ENCODE measurements at places on chromosomes 1 and 21.

DNA sequence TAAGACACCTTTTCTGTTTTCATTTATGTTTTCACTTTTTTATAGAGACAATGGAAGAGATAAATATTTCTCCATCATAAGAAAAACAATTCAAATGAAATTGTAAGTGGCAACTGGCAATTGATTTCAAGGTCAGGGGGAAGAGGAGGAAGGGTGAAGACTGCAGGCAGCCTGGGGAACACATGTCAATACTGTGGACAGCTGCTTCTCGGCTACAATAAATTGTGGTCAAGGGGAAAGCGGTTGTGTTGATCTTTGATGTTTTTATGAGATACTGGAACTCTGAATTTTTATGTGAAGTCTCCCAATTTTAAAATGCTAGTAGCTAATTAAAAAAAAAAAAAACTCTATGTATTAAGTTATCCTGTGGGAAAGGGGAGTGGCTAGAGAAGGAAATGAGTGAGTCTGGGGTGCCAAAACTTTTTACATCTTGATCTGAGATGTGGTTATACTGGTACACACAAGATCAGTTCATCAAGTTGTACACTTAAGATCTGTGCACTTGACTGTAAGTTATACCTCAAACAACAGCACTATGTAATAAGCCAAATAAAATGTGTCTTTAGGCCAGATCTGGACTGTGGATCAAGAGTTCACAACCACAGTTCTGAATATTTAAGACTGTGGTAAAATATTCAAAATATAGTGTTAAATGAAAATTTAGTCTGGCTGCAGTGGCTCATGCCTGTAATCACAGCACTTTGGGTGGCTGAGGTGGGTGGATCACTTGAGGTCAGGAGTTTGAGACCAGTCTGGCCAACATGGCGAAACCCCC, 18.0 kb downstream of the SSX2IP start:
- no peak for DNase-seq

- DNase-seq: no peak
Measured at GRCh38 chr1:205246351-205247119, 18.8 kb downstream of the TMCC2 start.

DNA sequence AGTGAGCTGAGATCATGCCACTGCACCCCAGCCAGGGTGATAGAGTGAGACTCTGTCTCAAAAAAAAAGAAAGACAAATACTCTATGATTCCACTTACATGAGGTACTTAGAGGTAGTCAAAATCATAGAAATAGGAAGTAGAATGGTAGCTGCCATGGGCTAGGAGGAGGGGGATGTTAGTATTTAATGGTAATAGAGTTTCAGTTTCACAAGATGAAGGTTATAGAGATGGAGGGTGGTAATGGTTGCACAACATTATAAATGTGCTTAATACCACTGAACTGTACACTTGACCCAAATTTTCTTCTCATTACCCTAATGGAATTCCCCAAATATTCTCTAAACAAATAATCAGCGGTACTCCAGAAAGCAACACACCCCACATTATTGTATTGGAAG, 12.8 kb downstream of the EIF2B3 start:
- no peak for DNase-seq

DNA sequence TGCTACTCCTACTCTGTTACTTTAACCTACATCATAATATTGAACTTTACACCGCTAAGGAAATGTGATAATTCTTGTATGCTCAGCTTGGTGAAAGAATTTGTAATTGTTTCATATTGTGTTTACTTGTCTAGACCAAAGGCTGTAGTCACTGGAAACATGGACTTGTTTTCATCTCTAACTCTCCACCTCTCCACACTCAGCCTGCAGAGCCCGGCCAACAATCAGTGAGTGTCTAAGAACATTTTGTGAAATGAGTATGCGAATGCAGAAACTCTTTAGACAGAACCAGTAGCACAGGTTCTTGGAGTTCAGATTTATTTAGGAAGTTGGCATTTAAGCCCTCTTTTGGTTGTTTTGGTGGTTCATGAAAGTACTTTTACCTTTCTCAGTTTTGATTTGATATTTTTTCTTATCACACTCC, 3.2 kb upstream of the RWDD3 start:
- no peak for DNase-seq

- DNase-seq: no peak
Measured at GRCh38 chr1:104932949-104933679, 1183.4 kb downstream of the AMY1C start.

- DNase-seq: no peak
Measured at GRCh38 chr1:1441002-1441888, 5.8 kb downstream of the VWA1 start.

- DNase-seq: no peak
Measured at GRCh38 chr1:91161166-91161565, 139.3 kb upstream of the ZNF644 start.

- no peak for DNase-seq
Measured at GRCh38 chr1:245690946-245691541, 536.3 kb downstream of the KIF26B start.

DNA sequence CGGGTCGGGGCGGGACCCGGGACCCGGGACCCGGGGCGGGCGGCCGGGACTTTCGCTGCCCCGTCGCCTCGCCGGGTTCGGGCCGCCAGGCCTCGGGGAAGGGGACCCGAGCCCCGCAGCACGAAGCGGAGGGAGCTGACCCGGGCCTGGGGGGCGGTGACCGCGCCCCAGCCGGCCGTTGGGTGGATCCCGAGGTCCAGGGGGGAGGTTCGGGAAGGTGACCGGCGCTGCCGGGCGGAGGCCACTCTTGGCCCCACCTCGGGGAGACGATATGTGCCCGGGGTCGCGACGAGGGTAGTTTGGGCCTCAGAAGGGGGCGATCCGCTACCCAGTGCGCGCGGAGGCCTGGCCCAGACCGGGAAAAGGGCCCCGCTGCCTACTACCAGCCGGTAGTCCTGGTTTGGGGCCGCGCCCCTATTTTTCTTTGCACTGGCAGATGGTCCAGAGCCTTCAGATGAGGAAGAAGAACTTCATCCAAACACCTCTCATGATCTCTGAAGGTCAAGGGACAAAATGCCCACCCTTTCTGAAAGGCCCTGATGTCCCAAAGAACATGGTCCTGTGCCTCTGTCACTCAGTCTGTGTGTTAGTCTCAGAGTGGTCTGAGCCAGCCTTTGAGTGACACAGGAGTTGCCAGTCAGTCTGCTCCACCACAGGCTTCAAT, 766 bp downstream of the AGO4 start:
- DNase-seq: no peak

- no peak for DNase-seq
Measured at GRCh38 chr1:198647055-198647454, 8.2 kb downstream of the PTPRC start.

GRCh38 chr1:226181996-226182714, 4.4 kb downstream of the ACBD3 start:
- no peak for DNase-seq

DNA sequence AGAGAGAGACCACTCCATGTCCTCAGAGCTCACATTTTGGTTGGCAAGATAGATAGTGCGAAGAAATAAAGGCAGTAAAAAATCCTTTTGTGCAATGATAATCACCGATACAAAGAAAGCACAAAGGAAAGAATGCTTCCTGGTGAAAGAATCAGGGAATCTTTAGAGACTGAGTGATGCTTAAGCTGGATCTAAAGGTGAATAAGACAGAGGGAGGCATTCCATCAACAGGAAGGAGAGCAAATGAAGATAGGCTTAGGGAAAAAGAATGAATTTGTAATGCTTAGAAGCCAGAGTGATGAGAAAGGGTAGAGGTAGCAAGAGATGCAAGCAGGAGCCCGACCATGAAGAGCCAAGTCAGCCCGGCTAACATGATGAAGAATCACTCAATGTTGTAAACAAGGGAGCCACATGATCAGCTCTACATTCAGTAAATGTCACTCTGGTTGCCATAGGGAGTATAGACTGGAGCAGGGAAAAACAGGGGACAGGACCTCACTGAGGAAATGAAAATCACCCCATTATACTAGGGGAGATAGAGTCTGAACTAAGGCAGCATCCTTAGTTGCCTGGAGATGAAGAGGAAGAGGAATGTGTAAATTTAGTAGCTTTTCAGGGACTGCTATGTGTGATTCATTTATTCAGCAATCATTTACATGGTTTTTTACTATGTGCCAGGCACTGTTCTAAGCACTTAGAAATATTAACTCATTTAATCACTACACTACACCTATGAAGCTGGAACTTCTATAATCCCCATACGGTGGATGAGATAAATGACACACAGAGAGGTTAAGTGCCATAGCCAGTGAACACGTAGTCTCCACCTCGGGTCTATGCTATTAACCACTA, 402.6 kb upstream of the NFIA start:
- DNase-seq: no peak

DNA sequence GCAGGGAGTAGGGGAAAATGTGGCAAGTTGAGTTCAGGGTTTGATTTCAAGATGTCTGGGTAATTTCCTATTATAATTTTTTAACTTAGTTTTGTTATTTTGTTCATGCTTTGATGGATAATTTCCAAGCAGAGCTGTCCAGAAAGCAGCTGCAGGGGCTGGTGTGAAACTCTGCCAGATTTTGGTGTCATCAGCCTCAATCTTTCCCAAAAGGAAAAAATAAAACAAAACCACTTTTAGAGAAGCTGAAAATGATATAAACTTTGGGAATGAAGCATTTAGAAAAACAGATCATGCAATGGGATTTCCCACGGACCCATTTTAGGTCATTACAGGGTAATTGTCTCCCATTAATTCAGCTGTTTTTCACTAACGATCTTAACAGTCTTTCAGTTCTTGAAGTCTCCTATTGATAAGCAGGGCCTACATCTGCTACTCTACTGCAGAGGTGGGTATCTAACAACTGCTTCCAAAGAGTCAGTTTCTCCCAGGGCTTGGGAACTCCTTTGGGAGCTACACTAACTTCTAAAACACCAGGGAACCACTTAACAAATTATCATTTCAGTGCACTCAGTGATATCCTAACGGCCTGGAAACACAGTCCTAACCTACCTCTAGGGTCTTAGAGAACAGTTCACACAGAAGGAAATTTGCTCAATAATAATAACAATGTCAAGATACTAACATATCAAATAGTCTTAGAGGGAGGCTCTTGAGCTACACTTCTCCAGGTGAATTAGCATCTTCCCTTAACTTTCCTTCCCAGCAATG, 12.3 kb downstream of the ZNF436 start:
- DNase-seq: no peak

DNA sequence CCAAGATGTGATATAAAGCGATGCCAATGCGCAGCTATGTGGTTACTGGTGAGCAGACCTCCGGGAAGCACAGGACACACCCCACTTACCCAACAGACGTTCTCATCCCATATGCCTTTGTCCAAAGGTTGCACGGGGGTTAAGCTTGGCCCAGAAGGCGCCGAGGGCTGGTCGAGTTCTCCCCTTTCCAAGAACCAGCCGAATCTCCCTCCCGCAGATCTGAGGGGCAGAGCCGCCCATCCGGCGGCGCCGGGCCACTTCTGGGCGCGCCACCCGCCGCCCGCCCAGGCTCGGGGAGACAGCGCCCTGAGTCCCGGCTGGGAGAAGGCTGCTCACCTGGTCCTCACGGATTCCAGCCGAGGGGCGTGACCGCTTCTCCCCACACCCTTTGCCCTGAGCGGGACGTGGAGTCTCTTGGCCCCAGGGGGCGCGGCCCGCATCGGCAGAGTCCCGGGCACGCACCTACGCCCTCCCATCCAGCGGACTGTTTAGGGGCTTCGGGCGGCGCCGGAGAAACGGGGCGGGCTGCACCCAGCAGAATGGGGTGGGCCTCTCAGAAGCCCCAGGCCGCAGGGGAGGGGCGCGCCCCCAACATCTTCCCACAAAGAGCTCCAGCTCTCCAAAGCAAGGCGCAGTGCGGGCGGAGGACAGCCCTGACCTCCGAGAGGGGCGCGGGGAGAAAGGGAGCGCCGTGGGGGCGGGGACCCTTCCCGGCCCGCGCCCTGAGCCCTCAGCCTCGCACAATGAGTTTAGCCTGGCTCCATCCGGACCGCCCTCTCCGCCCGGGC, 615 bp downstream of the GPR161 start:
- no peak for DNase-seq

DNA sequence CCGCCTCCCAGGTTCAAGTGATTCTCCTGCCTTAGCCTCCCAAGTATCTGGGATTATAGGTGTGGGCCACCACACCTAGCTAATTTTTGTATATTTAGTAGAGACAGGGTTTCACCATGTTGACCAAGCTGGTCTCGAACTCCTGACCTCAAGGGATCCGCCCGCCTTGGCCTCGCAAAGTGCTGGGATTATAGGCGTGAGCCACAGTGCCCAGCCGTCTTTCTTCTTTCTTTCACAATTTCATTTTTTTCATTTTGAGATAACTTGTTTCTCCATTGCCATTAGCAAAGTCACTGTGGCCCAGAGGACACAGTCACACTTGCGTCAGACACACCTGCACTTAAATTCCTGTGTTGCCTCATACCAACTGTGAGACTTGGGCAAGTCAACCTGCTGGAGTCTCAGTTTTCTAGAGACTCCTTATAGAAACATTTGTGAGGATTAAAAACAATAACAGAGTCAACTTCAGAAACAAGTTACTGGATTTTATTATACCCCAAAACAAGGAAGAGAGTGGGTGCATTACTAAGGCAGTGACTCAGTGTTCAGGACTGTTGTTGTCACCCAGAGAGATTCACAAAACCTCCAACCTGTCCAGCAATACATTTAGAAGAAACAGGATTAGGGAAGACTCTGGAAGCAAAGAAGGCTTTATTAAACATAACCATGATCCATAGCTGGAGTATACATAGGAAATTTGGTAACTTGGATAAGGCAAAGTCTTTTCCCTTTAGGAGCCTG, 2.6 kb downstream of the TEDDM1 start:
- no peak for DNase-seq

DNA sequence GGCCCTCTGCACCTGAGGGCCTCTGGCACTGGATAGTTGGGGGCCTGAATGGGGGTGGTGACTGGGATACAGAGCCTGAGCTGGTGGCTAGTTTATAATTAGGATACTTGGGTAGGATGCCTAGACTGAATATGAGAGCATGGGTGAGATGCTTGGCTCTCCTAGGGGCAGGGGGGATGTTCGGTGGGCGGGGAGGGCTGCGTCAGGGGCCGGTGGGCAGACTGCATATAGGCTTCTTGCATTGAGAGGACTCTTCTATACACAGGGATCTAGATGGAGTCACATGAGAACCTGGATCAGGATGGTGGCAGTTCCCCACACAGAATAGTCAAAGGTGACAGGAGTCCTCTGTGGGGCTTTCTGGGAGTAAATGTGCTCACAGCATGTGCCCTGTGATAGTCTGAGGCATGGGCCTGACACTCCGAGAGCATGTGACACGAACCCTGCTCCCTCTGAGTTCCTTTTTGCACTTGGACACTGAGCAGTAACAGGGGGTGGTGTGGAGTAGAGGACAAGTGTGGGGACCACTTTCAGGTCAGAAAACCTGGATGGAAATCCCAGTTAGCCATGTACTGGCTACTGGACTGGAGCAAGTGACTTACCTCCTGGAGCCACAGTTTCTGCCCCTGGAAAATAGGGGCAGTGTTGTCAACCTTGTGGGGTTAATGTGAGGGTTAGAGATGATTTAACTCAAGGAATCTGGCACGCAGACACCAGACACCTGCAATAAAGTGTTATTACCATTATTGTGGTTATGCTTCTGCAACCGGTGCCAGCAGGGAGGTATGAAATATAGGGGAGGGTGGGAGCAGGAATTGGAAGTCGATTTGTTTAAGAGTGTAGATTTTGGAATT, 2.2 kb downstream of the MAP7D1 start:
- DNase-seq: no peak

Measured in omental fat pad (tissue), 4 donors.